ENCODE measurements at places on chromosomes 7 and 10.

- no peak for DNase-seq
These were observed 12.1 kb downstream of the ZSCAN21 start for GRCh38 chr7:100061518-100062193.

- no peak for DNase-seq
These were observed 165.5 kb downstream of the PKD1L1 start for GRCh38 chr7:47782792-47783191.

- DNase-seq, result no peak
These were observed 163.6 kb downstream of the SUGCT start for GRCh38 chr7:40298421-40298820.

DNA sequence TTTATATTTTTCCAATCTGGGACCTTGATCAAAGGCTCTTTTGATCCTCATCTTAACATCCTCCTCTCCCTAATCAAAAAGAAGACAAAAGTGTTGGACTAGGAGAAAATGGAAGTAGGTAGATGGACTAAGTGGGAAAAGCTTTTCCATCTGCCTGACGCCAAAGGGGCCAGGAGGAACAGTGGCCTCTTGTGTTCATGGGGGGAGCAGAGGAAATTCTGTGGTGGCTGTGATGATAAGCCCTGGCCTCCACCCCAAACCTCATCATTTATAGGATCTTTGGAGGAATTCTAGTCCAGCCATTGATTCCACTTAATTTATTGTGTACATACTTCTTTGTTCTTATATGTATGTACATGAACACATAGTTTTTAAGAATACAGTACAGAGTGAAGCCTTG lies 21.7 kb downstream of the ZNF365 start:
- no peak for DNase-seq

DNA sequence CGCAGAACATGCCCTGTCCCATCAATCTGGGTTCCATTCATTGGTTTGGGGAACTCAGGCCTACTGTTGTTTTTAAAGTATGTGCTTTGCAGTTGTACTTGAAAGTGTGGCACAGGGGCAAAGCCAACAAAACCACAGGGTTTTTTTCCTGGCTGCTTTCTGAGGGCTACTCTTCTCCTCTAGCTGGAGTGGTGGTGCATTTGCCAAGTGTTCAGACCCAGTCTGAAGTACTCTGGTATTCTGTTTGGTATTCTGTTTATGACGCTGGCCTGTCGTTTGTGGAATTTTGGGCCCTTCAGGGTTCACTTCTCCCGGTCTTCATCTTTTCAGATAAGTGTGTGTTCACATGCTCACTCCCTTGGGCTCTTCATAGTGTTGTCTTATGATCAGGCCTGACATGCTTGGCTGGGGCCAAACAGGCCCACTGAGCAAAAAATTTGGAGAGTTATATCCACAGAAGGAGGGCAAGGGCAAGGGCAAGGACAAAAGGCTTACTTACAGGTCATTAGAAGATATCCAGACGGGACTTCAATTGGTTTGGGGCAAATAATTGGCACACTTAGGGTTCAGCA lies 26.3 kb downstream of the SLC26A4 start:
- no peak for DNase-seq

GRCh38 chr7:40808378-40808942 lies 673.7 kb downstream of the SUGCT start:
- no peak for DNase-seq

- no peak for DNase-seq
These were observed 5.8 kb downstream of the IDE start for GRCh38 chr10:92567952-92568600.

DNA sequence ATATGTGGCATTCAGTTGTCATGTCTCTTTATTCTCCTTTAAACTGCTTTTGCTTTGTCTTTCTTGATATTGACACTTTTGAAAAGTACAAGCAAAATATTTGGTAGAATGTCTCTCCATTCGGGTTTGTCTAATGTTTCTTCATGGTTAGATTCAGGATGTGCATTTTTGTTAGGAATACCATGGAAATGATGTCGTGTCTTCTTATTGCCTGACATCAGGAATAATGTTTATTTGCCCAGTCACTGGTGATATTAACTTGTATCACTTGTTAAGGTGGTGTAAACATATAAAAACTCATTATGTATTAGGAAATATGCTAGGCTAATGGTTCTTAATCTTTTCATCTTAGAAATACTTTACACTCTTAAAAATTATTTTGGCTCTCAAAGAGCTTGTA lies 43.4 kb downstream of the CDK1 start:
- no peak for DNase-seq

Measured in CD4-positive, alpha-beta T cell treated with Interleukin-4 for 1 hour (primary cell).